ENCODE measurements at places on chromosomes 12 and 14.

- DNase-seq, result no peak
These were observed 46.1 kb downstream of the DNAH10 start for GRCh38 chr12:123808167-123808566.

GRCh38 chr14:68728342-68729106 is 64.3 kb downstream of the ZFP36L1 start:
- no peak for DNase-seq

DNA sequence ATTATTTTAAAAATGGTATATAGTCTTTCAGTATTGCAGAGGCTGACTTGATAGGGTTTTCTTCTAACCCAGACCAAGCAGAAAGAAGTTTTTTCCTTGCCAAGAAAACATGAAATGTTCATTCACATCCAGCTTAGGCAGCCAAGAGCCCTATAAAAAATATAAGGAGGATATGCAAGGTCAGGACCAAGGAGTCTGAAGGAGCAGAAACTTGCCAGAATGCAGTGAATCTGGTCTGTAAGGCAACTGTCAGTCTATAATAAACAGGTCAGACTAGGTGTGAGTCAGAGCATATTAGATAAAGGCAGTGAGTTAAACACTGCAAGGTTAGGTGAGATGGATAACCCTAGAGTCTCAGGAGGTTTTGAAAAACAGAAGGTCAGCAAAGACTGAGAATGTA is 645.5 kb downstream of the C12orf50 start:
- DNase-seq, result no peak

DNA sequence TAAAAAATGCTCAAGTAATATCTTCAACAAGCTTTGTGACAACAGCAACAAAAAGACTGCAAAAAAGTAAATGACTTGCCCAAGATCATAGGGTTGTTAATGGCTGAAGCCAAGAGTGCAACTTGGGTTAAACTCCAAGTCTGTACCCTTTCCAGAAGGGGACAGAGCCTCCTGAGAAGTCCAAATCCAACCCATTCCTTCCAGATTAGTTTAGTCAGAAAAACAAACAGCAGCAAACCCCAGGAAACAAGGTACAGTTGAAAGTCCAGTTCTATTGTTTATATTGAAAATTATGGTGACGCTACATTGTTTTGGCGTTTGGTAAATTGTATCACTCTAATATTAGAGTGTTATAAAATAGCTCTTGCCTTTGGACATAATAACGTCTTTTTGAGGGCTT is 239.9 kb downstream of the SPTSSA start:
- no peak for DNase-seq

DNA sequence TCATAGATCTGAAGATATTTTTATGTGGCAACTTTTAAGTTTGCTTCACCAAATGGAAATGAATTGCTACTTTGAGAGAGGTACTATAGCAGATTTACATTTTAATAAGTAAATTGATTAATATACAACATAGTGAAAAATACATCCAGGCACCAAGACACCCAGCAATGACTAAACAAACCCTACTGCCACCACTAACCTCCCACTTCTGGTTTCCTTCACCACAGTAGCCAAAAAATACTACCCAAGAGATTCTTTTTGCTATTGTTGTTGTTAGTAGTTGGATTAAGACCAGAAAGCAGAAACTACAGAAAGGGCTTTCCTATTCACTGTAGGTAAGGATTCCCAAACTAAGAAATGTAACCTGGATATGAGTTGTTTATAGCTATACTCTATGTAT is 54.1 kb downstream of the COCH start:
- DNase-seq, result no peak

GRCh38 chr12:106204312-106204711 is 43.5 kb downstream of the CKAP4 start:
- DNase-seq, result no peak

- no peak for DNase-seq
These were observed 2.1 kb downstream of the DDN start for GRCh38 chr12:48996794-48997718.

GRCh38 chr14:29465095-29465494 is 462.6 kb downstream of the PRKD1 start:
- DNase-seq, result no peak

- DNase-seq, result peak; percentile 55
These were observed 13.2 kb upstream of the ARF6 start for GRCh38 chr14:49879646-49880204.

- DNase-seq, result peak; percentile 53
These were observed 62.9 kb upstream of the NID2 start for GRCh38 chr14:52131640-52132320.

DNA sequence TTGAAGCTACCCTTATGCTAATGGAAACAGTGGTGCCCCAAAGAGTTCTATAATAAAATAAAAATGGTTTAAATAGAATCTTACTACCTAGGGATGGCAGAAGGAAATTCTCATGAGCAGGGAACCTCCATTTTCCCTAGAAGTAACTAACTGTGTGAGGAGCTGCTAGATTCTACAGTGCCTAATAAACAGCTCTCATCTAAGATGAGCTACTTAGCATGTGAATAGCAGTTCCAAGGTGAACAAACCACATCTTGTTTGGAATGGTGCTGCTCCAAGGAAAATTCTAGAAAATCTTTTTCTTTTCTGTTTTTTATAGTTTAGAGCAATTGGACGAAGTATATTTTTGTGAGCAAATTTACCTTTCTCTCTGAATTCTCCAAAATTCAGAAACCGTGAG is 1015.3 kb upstream of the NOVA1 start:
- no peak for DNase-seq

GRCh38 chr14:25089496-25089895 is 39.5 kb upstream of the STXBP6 start:
- no peak for DNase-seq

- DNase-seq, result no peak
These were observed at the start of gene TCP11L2 for GRCh38 chr12:106302401-106303201. Gene TCP11L2, plus strand, starts transcription at chr12:106302733. Its CDS starts 8,343 bp downstream, at chr12:106311076.

DNA sequence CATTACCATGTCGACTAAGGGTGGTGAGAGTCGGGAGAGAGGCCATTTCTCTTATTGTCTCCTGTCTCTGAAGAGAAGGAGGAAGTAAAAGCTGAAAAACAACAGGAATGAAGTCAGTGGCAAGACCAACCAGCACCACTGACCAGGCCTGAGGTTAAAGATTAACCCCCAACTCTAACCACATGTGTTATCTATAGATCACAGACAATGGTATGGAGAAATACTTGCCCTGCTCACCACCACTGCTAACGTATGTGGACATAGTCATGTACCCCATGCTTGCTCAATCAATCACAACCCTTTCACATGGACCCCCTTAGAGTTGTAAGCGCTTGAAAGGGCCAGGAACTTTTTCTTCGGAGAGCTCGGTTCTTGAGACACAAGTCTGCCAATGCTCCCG is 690.9 kb upstream of the LMO3 start:
- DNase-seq, result no peak

DNA sequence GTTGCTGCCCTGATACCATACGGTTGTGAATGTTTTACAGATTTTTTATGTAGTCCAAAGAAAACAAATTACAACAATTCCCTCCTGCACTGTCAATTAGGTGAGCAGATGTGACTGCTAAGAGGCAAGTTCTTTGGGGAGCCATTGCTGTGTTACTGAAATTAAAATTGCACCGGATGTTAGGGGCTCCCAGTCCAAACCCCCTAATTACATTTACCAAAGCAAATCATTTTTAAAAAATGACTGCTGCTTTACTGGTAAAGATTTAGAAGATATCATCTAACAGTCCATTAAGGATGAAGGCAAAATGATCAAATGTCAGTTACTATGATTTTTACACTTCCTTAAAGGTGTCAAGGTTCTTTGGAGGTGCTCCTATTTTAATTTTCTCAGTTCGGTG is 70.1 kb upstream of the CSRP2 start:
- DNase-seq, result no peak

DNA sequence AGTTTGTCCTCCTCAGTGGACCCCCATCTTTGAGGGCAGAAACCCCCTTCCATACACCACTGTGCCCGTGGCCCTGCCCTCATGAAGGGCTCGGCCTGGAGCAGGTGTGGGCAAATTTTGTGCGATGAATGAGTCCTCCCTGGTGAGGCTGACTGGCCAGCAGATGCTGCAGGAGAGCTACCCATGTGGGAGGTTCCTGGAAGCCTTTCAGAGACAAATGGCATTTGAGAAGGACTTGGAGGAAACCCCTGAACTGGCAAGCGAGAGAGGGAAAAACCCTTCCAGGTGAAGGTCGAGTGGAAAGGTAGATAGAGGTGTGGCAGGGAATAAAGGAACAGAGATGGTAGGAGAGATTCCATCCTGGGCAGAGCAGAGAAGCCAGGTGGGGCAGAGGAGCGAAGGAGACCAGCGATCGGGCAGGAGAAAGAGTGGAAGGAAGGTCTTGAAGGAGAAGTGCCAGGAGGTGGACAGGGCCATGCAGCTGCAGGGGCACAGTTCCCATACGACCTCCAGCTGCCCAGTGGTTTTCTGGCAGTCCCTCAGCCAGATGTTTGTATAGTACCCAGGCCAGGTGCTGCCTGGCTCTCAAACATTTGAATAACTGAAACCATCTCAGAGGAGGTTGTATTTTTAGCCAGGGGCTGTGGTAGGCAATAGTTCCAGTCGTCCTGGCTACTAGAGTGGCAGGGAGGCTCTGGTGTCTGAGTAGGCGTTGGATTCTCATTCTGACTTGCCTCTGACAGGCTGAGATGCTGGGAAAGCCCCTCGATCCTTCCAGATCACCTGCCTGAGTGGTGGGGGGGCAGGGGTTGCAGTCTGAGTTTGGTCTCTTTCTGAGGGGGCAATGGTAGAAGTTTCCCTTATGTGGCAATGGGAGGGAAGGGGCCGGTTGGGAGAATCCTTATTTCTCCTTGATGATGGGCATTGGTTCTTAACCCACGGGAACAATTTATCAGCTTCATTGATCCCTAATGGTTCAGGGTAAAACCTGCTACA is 40.1 kb downstream of the FBXL14 start:
- DNase-seq, result no peak

- no peak for DNase-seq
These were observed 364 bp upstream of the GPR65 start for GRCh38 chr14:88004506-88005036.

- no peak for DNase-seq
These were observed 509 bp downstream of the PGF start for GRCh38 chr14:74954947-74955228.

DNA sequence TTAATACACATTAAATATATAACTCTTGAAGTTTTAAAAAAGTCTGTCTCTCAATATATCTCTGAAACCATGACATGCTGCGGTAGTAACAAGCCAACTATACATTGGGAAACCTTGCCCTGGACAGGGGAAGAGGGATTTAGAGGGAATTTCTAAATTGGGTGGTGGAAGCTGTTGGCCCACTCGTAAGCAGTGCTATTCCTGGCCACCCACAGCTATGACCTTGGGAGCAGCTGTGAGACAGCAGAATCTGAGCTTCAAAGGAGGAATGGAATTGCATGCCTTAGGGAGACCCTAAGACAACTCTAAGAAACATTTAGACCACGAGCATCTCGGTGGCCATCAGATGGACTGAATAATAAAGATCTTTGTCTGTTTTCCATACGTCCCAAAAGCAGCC is 15.8 kb upstream of the GCH1 start:
- DNase-seq, result no peak

- DNase-seq, result no peak
These were observed 538.1 kb downstream of the C12orf50 start for GRCh38 chr12:87491089-87491488.

DNA sequence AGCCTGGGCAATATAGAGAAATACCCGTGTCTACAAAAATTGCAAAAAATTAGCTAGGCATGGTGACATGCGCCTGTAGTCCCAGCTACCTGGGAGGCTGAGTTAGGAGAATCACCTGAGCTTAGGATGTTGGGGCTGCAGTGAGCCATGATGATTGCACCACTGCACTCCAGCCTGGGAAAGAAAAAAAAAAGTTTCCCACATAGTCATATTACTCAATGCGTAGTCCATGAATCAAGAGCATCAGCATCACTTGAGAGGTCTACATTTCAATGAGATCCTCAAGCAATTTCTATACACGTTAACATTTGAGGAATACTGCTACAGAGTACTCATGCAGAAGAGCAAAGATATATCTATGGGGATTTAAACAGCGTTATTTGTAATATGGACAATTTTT is 5.2 kb upstream of the LRRC23 start:
- no peak for DNase-seq

- DNase-seq, result no peak
These were observed 8.6 kb upstream of the SNAPC1 start for GRCh38 chr14:61753631-61754030.

- no peak for DNase-seq
These were observed 768 bp downstream of the DBX2 start for GRCh38 chr12:45049912-45050750.

DNA sequence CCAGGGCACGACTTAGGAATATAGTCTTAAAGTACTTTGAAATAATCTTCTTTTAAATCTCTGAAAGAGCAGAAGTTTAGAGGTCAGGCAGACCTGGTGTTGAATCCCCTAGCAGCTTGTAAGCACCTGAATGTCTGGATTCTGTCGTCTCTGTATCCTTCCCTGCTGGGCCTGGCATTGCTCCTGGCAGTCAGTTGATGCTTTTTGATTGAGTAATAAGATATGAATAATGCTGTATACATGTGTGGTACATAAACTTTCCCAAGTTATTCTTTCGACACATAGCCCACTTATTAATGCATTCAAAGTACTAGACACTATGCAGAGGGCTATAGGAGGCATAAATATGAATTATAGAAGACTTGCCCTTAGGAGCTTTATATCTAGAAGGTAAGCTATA is 31.4 kb downstream of the EVL start:
- DNase-seq, result no peak

DNA sequence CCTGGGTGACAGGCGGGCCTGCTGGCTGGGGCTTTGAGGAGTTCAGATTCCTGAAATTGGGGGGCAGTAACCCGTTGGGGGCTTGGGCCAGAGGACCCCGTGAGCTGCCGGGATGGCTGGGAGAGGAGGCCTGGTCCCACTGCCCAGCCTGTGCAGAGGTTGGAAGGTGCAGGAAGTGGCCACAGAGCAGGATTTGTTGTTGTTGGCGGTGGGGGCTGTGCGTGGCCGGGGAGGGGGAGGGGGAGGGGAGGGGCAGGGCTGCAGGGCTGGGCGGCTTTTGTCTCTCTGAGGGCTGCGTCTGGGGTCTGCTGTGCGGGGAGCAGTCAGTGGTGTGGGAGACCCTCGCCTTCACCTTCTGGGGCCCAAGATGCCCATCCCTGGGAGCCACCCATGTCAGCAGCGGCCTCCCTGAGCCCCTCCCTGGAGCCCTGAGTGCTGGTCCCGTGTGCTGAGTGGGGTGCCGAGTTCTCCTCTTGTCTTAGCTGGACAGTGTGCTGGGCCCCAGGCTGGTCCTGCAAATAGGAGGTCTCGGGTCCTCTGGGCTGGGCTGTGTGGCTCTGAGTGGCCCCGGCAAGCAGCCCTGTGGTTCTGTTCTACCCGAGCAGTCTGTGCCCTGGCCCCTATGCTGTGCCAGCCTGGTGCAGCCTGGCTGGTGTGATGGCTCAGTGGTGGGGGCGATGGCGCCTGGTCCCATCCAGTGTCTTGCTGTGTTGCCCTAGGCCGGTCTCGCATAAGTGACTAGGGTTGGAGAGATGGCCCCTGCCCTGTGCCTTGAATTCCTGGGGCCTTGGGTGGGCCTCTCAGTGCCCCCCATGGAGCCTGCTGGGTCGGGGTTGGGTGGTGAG is 10.3 kb downstream of the KIF26A start:
- DNase-seq, result no peak

GRCh38 chr12:46266382-46266791 is 2.5 kb downstream of the SLC38A1 start:
- no peak for DNase-seq
